ENCODE measurements at places on chromosomes 2 and 18.
A peak's percentile ranks its signal among the peaks of the same experiment; 100 is the strongest.

DNA sequence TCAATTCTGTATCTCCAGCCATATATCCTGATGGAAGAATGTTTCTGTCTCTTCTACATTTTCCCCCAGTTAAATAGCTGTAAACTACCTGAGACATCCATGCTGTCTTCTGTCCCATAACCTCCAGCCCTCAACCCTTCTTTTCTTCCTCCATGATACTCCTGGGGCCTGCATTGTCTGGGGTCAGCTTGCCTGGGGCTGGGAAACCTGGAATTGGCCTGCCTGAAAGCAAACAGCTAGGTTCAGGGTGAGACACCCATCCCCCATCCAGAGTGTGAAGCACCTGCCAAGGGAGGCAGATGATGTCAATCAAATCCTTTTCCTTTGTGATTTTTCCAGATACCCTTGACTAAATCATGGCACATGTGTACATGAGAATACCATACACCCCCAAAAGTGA, 313.7 kb upstream of the MGAT5 start:
- DNase-seq = peak; percentile 17

DNA sequence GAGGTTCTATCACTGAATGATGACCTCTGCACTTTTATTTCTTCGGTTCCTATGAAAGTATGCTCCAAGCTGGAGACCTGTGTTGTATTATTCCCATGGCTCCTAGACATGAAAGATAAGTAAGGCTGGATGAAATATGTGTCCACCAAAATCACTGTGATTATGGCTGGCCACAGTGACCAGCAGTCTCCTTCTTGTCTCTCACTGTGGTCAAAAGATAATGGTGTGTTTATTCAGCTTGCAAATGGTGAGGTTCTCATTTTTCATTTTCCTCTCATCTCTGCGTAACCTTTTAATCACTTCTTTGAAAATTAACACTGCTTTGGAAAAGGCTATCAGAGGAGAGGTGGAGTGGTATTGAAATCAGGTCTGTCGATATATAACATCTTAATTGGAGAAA, 107.8 kb upstream of the DAPL1 start:
- no peak for DNase-seq

DNA sequence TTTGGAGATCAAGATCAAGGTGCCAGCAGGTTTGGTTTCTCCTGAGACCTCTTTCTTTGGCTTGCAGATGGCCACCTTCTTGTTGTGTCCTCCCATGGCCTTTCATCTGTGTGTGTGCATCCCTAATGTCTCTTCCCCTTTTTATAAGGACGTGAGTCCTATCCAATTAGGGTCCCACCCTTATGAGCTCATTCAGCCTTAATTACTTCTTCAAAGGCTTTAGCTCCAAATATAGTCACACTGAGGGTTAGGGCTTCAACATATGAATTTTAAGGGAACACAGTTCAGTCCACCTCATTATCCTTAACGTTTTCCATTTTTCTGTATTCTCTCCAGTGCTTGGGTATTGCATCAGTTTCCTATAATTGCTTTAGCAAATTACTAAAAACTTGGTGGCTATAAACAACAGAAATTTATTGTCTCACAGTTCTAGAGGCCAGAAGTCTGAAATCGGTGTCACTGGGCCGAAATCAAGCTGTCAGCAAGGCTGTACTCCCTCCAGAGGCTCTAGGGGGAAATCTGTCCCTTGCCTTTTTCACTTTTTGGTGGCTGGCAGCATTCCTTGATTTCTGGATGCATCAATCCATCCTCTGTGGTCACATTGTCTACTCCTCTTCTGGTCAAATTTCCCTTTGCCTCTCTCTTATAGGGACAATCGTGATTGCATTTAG, 34.1 kb downstream of the CDC42EP3 start:
- no peak for DNase-seq

DNA sequence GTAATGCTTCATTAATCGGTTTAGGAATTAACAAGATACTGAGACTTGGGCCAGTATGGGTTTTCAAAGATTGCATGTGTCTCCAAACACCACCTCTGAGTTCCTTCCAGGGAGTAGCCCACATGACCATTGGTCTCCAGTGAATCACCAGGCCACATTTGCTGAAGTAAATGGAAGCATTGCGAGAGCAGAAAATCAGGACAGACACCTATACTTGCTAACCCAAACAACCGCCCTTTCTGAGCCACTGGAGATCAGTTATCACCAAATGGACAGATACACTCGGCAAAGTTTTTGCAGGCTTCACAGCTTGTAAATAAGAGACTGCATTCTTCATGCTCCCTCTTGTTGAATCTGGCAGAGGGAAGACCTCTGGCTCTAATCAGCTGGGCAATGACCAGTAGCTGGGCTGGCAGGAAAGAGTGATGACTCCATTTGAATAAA, 40.9 kb downstream of the GATA6 start:
- DNase-seq = no peak

DNA sequence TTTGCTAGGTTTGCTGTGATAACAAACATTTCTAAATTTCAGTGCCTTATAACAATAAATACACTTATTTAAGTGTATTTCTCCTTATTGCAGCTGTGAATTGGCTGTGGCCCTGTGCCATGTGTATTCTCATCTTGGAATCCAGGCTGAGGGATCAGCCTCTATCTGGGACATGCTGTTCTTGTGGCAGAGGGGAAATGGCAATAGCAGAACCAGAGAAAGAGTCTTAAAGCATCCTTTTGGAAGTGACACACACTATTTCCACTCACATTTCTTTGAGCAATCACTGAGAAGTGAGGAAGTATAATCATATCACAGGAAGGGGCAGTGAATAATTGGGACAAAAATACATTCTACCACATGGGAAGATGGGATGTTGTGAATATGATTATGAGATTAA, 66.2 kb upstream of the PROKR1 start:
- DNase-seq = no peak

DNA sequence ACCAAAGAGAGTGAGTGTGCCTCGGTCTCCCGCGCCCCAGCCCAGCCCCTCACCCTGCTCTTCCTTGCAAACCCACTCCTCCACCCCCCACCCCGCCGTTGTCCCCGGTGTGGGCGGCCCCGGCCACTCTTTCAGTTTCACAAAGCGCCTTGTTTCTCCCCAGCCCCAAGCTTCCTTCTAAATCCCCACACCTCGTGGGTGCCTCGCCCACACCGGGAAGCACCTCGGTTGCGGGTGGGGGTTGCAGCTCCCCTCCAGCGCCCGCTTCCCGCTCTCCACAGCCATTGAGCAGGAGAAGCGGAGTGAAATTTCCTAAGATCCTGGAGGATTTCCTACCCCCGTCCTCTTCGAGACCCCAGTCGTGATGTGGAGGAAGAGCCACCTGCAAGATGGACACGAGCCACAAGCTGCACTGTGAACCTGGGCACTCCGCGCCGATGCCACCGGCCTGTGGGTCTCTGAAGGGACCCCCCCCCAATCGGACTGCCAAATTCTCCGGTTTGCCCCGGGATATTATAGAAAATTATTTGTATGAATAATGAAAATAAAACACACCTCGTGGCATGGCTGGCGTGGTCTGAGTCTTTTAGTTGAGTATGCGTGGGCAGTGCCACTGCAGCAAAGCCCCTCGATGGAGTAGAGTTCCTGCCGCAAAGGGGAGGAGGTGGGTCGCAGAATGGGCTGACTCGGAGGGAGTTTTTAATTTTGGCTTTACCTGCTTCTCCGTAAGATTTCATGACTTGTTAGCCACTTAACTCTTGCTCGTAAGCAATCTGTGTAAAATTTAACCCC, 848 bp downstream of the TMSB10 start:
- DNase-seq = no peak

- DNase-seq = no peak
Measured at GRCh38 chr2:190501702-190502407, 32.7 kb downstream of the NEMP2 start.

DNA sequence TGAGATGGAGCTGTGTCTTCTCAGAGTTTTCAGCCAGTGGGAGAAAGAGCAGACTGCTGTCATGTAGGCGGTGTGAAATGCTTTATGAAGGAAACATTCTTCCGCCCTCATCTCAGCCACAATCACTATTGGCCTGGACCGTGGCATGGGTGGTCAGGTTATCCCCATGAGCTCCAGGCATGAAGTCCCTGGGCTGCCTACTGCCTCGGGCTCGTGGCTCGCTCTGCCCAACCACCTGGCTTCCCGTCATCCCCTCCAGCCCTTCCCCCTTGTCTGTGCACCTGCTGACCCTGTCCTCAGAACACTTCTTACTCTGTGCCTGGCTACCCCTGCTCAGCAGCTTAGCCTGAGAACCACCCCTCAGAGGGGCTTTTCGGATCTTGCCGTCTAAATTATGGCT, 15.5 kb downstream of the COLEC11 start:
- no peak for DNase-seq

DNA sequence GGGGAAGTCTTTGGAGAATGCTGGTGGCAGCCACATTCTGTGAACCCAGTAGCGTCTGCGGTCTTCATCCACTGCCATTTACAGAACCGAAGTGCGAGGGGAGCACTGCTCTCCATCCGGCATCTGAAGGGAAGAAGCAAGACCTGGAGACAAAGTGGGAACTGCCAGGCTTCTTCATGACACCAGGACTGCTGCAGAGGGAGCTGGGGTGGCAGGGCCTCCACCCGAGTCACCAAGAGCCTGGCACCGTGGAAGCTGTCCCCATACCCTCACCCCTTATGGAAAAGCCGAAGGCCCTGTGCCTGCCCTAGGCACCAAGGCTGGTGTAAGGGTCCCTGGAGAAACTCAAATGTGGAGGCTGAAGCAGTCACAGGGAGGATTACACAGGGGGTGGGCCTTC, 79.8 kb downstream of the CIB4 start:
- no peak for DNase-seq

DNA sequence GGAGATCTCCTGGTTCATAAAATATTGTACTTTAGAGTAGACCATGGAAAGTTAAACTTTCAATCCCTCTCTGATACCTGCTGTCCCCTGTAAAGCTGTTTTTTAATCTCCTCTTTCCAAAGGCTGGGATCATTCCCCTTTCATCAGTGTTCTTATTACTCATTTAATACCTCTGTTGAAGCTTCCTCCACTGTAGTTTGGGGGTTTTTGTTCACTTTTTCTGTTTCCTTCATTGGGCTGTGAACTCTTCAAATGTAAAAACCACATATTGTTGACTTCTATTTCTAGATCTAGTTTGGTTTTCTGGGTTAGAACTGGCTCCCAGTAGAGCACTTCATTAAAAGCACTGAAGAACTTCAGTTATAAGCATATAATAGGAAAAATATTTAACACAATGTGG, 598.1 kb downstream of the RNF144A start:
- DNase-seq = no peak

DNA sequence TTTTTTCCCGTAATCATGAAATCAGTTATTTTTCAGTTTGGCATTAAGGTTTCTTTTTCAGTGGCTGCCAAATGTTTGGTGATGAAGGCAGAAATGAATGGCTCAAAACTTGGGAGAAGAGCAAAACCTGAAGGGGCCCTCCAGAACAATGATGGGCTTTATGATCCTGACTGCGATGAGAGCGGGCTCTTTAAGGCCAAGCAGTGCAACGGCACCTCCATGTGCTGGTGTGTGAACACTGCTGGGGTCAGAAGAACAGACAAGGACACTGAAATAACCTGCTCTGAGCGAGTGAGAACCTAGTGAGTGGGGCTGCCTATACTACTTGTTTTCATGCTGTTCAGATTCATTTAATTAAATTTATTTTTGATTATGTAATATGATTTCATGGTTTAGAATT, 29.2 kb upstream of the MSH2 start:
- DNase-seq = peak; percentile 49

DNA sequence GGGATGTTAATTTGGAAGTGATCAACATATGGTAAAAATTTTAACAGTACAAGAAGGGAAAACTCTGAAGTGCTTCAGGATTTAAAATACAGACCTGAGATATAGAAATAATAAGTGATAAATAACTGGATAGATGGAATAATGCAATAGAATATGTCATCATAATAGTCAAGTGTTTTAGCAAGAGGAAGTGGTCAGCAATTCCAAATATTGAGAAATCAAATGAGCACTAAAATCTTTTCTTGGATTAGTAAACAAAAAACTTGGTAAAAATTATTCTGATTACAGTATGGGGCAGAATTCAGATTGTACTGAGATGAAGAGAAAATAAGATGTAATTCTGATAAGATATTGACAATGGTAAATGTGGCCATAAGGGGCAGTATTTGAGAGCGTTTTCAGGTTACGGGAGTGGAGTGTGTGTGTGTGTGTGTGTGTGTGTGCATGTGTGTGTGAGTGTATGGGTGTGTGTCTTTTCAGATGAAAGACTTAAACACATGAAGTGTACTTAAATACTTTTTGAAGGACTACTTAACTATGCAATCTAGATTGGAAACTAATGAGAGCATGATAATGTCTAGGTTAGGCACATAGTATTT, 217.9 kb upstream of the ITGA4 start:
- DNase-seq = peak; percentile 36

DNA sequence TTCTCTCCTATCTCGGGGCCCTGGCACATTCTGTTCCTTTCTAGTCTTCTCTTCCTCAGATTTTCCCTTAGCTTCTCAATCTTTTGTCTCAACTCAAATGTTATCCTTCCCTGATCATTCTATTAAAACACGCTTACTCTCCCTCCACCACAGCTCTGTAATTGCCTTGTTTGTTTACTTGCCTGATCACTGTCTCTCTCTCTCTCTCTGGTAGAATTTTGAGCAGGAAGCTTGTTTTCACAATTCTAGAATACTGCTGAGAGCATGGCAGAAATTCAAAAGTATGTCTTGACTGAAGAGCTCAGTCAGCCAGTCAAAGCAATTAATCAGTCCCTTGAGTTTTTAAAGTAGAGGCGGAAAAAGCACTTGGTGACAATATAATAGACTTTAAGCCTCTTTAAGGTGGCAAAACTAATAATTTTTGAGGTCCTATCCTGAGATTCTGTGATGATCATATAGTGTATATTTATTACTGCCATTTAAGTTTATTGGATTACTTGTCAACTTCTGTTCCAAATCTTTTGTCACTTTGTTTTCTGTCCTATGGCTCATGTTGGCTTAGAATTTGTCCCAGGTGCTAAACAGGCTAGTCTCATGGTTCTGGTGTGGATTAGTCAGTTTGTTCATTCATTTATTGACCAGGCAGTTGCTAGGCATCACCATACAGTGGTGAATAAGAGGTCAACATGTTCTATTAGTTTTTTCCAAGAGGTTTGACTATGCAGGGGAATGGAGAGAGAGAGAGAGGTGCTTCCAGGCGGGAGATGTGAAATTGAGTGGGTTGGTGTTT, 2.3 kb downstream of the PSMD1 start:
- no peak for DNase-seq

DNA sequence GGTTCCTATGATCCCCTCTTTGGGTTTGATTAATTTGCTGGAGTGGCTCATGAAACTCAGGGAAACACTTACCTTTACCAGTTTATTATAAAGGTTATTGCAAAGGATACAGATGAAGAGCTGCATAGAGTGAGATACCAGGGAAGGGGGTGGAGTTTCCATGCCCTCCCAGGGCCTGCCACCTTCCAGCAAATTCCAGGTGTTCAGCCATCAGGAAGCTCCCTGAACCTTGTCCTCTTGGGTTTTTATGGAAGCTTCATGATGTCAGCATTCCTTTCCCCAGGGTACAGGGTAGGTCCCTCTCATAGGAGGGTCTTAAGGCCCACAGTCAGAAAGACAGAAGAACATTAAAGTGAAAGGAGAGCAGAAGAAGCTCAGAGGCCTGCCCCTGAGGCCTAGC, 123.9 kb upstream of the DCC start:
- DNase-seq = no peak

- no peak for DNase-seq
Measured at GRCh38 chr2:125169022-125169763, 1144.1 kb downstream of the CNTNAP5 start.

- no peak for DNase-seq
Measured at GRCh38 chr2:4662161-4662779, 958.9 kb downstream of the DCDC2C start.

- DNase-seq = no peak
Measured at GRCh38 chr2:240248721-240249422, 108.4 kb upstream of the OTOS start.
